ENCODE measurements at places on chromosomes 3 and 15.
A peak's percentile ranks its signal among the peaks of the same experiment; 100 is the strongest.

DNA sequence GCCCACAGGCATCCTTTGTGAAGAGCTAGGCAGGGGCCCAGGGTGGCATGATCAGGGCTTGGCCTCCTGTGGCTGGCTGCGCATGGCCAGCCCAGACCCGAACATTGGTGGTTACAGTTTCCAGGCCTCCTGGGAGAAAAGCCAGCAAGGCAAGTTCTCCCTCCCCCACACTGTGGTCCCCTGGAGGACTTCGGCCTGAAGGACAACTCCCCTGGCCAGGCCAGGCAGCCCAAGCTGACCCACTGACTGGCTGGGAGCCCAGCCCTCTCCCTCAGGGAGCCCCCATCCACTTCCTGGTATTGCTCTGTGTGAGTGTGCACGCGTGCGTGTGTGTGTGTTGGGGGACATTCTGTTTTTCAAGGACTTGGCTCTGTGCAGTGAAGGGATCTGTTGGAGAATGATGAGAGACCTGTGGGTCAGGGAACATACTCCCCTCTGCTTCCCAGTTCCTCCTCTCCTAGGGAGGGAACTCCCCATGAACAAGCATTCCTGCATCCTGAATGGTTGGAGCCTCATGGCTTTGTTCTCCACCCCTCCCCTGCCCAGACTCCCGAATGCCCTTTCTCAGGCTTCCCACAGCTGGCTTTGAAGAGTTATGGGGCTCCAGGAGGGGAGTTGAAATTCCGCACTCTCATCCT lies 29.5 kb downstream of the CORO2B start:
- no peak for DNase-seq

- no peak for DNase-seq
Measured at GRCh38 chr15:42691308-42691707, 45.6 kb downstream of the CDAN1 start.

GRCh38 chr3:24829011-24829581 lies 334.4 kb upstream of the THRB start:
- DNase-seq = no peak

- DNase-seq = no peak
Measured at GRCh38 chr15:100879464-100880138, at the start of gene ALDH1A3. ALDH1A3 (plus strand) TSS chr15:100879831; CDS start chr15:100879908, 77 bp downstream.

- DNase-seq = no peak
Measured at GRCh38 chr3:70231266-70231701, 81.2 kb downstream of the MDFIC2 start.

DNA sequence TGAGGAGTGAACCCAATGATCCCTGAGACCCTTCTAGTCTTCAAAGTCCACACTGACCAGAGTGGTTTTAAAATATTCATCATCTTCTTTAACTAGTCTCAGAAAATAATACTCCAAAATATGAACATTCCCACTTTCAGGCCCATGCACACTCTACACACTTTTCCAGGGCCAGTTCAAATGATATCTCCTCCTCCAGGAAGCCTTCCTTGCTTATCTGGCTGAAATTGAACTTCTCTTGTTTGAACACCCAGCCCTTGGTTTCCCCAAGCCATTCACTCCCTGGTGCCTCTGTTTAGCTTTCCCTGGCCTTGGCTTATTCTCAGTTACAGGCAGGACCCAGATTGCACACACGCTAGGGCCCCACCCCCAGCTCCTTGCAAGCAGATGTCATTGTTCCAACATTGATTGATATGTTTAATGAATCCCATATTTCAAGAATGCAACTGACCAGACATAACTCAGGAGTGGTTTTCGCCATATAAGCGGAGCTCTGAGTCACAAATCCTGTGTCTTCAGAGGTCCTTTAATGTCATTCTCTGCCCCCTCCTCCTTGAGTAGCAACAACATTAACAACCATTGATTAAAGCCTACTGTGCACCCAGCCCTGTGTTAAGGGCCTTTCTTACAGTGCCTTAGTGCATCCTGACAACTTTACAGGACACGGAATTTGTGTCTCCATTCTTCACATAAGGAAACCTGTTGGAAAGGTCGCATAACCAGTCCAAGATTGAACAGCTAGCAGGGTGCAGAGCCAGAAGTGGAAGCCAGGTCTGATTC lies 2.1 kb downstream of the ITGA11 start:
- DNase-seq = no peak

DNA sequence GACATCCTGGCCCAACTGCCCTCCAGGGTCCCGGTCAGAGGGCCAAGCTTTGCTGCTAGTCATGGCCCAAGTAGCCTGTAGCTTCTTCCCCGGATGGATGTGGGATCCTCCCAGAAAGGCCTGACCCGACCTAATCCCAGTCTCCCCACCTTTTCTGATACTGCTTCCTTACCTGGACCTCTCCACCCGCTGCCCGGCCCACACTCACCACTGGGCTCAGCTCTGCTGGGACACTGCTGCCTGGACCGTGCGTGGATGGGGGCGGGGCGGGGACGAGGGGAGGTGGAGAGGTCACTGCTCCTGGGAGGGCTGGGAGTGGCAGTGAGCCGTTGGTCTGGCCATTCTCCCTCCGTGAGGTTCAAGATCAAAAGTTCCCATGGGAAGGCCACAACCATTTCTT lies 40.3 kb upstream of the FURIN start:
- no peak for DNase-seq

DNA sequence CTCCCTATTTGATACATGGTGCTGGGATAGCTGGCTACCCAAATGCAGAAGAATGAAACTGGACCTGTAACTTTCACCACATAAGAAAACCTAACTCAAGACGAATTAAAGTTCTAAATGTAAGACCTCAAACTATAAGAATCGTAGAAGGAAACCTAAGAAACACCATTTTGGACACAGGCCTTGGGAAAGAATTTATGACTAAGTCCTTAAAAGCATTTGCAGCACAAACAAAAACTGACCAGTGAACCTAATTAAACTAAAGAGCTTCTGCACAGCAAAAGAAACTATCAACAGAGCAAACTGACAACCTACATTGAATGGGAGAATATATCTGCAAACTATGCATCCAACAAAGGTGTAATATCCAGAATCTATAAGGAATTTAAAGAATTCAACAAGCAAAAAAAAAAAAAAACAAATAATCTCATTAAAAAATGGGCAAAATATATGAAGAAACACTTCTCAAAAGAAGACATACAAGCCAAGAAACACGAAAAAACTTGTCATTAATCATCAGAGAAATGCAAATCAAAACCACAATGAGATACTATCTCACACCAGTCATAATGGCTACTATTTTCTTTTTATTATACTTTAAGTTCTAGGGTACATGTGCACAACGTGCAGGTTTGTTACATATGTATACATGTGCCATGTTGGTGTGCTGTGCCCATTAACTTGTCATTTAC lies 37.0 kb downstream of the HDGFL3 start:
- DNase-seq = no peak

DNA sequence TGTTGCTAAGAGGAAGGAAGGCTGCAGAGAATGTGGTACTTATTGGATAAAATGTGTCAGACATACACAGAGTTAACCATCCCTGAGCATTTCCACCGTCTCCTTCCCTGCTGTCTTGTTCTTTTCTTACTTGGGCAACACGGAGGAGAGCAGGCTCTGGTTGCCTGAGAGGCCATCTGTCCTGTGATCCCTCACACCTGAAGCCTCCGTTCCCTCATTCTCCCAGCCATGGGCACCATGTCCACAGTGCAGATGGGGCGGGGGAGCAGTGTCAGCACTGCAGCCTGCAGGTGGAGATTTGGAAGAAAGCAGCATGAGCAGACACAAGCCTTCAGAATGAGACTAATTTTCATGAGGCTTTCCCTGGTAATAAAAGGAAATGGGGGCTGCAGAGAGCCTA lies 133.7 kb downstream of the CHCHD6 start:
- DNase-seq = no peak

- DNase-seq = no peak
Measured at GRCh38 chr3:191263365-191263764, 64.3 kb downstream of the OSTN start.

DNA sequence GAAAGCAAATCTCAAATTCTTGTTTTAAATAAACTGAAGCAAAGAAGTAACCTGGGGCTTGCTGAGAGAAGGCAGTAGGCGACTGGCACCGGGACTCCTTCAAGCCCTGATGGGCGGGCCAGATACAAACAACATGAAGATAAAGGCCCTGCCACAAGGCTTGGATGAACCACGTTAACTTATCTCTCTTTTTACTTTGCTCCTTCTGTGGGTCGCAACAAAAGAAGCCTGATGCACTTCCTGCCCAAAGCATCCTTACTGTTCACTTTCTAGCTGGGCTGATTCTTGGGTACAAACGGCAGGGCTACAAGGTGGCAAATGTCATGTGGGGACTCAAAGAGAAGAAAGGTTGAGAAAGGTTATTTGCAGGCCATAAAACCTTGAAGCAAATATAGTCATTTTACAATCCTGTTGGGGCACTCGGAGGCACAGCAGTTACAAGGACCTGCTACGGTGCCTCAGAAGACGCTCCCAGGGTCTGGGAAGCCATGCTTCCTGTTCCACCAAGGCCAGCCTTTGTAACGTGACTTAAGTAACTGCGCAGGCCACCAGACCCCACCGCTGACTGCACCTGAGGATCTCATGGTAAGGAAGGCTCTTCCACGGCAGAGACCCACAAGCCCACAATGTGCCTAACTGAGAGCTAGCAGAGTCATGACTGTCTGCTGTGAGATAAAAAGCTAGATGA lies 71.1 kb downstream of the CHSY1 start:
- no peak for DNase-seq

GRCh38 chr3:139122221-139122581 lies 77.5 kb upstream of the PRR23C start:
- no peak for DNase-seq

DNA sequence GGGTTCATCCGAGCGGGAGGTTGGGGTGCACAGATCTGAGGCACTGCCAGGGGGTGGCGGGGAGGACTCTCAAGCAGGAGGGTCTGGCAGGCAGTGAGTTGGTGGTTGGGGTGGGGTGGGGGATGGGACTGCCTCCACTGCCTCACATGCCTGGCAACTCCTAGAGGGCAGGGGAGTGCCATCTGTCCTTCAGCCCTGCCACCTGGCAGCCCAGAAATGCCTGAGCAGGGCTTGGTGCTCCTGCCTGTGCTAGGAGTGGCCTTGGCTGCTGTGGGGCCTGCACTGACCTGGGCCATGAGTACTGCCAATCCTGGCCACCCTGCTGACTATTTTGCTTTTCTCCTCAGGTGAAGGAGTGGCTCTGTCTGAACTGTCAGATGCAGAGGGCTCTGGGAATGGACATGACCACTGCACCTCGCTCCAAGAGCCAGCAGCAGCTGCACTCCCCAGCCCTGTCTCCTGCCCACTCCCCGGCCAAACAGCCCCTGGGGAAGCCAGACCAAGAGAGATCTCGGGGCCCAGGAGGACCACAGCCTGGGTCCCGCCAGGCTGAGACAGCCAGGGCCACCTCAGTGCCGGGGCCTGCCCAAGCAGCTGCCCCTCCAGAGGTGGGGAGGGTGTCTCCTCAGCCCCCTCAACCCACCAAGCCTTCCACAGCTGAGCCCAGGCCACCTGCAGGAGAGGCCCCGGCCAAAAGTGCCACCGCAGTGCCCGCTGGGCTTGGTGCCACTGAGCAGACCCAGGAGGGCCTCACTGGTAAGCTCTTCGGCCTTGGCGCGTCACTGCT lies 32.0 kb upstream of the APEH start:
- no peak for DNase-seq

GRCh38 chr3:194083637-194084224 lies 52.2 kb upstream of the HES1 start:
- no peak for DNase-seq

GRCh38 chr3:183489455-183490210 lies 61.2 kb upstream of the MCF2L2 start:
- no peak for DNase-seq

- DNase-seq = no peak
Measured at GRCh38 chr3:15345066-15345607, 12.8 kb upstream of the SH3BP5 start.

GRCh38 chr3:184677344-184678316 lies 34.2 kb downstream of the MAGEF1 start:
- DNase-seq = no peak

DNA sequence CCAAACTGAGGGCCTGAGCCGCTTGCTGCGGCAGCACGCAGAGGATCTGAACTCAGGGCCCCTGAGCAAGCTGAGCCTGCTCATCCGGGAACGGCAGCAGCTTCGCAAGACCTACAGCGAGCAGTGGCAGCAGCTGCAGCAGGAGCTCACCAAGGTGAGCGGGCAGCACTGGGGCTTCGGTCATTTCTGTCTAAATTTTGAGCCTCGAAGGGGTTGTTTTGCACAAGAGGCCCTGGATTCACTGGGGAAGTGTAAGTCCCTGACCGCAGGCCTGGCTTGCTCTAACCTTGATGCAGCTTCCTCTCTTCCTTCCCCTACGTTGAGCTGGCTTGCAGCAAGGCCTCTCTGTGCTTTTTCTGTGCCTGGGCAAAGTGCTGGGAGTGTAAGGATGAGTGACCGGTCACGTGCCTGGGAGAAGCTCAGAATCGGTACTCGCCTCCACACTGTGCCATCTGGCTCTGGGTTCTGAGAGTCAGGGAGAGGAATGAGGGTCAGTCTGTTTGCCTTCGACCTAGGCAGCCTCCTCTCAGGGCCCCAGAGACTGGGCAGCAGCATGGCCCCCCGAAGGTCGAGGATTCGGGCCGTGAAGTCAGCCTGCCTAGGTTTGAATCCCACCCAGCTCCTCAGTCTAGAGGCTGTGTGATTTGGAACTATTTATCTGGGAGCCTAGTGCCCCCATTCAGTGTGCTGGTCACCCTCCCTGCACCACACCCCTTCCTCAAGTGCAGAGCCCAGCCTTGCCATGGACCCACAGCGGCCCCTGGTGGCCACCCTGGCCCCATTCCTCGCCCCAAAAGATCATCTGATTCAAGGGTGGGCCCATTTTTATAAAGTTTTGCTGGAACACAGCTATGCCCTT lies 1.4 kb downstream of the FES start:
- DNase-seq = peak; percentile 75

DNA sequence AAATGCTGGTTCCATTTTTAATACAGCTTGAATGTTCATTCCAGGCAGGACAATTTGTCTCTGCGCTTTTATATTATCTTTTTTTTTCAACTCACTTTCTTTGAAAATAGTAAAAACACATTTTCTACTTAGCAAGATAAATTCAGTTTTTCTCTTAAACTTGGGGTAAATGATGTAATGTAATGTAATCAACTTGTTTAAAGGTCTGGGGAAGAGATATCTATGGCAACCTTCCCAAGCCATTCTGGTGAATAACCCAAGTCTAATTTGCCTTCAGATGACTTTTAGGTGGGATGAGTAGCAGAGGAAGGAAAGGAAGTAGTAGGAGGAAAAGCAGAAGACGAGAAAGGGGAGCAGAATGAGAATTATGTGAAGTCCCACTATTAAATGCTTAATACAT lies 335.1 kb downstream of the SV2B start:
- DNase-seq = no peak
